ENCODE measurements at places on chromosomes 3 and 15.

- peak; percentile 34 for DNase-seq
Measured at GRCh38 chr3:175932586-175932985, 1073.5 kb downstream of the NAALADL2 start.

GRCh38 chr15:55037071-55037470, 159.7 kb downstream of the RSL24D1 start:
- DNase-seq = no peak

GRCh38 chr3:57227930-57228751, 612 bp downstream of the APPL1 start:
- peak; percentile 68 for DNase-seq

GRCh38 chr3:177349384-177349783, 152.1 kb upstream of the TBL1XR1 start:
- no peak for DNase-seq

DNA sequence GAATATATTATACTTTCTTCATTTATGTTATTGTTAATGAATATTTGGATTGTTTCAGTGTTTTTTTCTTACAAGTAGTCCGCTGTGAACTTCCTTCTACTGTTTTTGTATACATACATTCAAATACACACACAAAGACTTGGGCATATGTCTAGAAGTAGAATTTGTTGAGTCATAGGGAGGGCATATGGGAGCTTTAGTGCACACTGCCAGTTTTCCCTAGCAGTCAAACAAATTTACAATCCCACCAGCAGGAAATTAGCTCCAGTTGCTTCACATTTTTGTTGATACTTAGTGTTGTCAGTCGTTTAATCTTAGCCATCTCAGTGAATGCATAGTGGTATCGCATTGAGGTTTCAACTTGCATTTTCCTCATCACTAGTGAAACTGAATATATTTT, 492.3 kb downstream of the DIPK2A start:
- DNase-seq = peak; percentile 9

DNA sequence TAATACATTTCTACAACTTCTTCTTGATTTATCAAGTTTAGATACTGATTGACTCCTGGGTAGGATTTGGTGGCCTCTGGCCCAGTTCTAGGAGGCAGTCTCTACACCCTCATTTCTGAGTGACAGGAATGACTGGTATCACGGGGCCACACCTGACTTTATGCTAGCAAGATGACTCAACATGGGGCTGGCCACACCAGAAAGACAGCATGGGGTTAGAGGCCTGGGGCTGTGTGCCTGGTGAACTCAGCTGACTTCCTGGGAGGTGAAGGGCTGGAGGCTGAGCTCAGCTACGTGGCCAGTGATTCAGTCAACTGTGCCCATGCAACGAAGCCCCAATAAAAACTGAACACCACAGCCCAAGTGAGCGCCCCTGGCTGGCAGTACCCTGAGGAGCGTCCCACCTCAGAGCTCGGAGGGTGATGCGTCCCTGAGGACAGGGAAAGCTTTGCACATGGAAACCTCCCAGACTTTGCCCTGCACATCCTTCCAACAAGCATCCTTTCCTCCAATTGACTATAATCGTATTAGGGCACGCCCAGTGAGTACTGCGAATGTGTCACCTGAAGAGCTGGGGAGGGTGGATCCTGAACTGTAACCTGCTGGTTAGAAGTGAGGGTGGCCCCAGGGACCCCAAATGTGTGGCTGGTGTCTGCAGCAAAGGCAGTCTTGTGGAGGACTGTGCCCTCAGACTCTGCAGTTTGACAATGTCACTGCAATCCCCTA, 57.2 kb downstream of the NIPA2 start:
- peak; percentile 74 for DNase-seq

GRCh38 chr3:77889616-77890015, 849.7 kb downstream of the ROBO2 start:
- no peak for DNase-seq
